CD4-positive, alpha-beta T cell treated with Interleukin-15 for 1 hour (primary cell): ENCODE measurements at places on chromosomes 2 and 18.

DNA sequence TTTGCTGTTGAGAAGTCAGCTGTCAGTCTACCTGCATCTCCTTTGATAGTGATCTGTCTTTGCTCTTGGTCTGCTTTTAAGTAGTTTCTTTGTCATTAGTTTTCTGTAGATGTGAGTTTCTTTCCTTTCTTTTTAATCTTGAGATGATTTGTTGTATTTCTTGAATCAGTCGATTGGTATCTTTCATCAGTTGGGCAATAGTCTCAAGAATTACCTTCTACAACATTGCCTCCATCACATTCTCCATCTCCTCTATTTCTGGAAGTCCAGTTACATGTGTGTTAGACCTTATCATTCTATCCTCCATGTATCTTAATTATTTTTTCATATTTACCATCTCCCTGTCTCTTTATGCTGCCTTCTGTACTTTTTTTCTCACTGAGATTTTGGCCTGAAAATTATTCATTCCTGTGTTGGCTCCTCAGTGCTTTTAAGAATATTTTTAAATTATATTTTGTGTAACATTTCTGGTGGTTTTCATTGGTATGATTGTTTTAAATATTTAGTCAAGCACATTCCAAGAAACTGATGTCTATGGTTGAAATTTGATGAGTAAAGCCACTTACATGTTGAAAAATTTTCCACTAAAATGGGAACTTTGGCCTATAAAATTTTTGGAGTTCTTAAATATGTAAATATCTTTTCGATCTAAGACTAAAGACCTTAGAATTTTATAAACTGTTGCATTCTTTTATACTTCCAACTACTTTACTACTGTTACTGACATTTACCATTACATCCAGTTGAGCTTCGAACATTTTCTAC lies 239.5 kb upstream of the MGAT5 start:
- DNase-seq, result no peak

DNA sequence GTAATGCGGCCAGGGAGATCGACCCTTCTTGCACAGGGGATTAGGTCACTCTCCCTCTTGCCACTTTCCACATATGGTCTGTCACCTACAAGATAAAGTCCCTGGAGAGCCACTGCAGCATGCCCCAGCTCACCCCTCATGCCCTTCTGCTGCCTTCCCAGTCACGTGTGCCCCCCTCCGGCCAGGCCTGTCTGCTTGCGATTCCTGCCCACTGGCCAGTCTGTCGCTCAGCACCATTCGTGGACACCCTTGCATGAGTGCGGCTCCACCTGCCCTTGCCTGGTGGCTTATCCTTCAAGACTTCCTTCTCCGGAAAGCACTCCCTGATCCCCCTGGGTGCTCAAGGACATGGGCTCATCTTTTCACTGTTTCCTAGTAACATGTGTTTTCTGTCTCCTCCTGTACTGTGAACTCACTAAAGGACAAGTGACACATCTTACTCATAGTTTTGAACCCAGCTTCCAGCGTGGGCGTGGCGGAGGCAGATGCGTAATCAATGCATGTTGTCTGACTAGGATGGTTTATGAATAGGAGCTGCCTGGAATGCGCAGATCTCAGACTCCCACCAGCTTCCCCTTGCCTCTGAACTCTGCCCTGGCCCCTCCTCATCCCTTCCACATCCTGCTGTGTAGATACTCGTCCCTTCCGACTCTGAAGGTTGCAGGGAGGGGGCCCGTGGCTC lies 7.8 kb upstream of the NT5DC4 start:
- no peak for DNase-seq

- no peak for DNase-seq
Measured at GRCh38 chr2:587087-587960, 89.9 kb downstream of the TMEM18 start.

- no peak for DNase-seq
Measured at GRCh38 chr2:102652126-102652525, 32.8 kb downstream of the SLC9A2 start.

DNA sequence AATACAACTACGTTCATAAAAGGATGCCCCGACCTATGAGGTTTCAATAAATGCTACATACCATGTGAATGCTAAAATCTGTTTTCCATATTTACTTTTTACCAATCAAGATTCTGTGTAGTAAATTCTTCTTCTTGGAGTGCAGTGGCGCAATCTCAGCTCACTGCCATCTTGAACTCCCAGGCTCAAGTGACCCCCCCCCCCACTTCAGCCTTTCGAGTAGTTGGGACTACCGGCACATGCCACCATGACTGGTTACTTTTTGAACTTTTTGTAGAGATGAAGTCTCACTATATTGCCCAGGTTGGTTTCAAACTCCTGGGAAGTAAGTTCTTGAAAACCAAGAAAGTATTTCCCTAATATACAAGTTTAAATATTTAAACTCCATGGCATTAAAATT lies 14.4 kb upstream of the USP34 start:
- no peak for DNase-seq
